Nephron progenitor cell (in vitro differentiated cells): ENCODE measurements at places on chromosomes 4 and X.
A peak's percentile ranks its signal among the peaks of the same experiment; 100 is the strongest.

GRCh38 chr4:73682508-73682907, 57.9 kb upstream of the CXCL8 start:
- DNase-seq: no peak

DNA sequence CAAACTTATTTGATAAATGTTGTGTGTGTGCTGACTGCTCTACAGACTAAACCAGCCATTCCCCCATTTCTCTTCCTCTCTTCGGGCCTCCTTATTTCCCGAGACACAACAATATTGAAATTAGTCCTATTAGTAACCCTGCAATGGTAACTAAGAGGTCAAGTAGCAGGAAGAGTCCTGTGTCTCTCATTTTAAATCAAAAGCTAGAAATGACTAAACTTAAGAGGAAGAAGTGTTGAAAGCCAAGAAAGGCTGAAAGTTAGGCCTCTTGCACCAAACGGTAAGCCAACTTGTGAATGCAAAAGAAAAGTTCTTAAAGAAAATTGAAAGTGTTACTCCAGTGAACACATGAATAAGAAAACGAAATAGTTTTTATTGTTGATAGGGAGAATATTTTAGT, 357.8 kb upstream of the SLC7A11 start:
- DNase-seq: no peak

DNA sequence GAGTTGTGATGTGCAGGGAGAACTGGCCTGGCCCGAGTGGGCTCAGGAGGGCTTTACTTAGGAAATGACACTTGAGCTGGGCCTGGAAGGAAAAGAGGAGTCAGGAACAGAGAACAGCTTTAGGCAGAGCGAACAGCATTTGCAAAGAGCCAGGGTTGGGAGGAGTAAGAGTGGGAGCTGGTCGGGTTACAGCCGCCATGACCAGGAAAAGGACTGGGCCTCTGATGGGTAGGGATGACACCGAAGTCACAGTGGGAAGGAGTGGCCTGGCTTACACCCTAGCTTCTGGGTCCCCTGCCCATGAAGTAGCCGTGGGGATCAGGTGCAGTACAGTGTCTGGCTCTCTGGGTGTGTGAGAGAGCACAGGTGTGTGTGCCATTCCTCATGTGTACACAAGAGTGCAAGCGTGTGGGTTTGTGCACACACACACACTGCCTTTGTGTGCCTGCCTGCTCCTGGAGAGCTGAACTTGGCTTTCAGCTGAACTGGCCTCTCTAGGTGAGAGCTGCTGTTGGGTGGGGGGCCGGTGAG, 31.6 kb downstream of the TRMT44 start:
- DNase-seq: peak; percentile 13

DNA sequence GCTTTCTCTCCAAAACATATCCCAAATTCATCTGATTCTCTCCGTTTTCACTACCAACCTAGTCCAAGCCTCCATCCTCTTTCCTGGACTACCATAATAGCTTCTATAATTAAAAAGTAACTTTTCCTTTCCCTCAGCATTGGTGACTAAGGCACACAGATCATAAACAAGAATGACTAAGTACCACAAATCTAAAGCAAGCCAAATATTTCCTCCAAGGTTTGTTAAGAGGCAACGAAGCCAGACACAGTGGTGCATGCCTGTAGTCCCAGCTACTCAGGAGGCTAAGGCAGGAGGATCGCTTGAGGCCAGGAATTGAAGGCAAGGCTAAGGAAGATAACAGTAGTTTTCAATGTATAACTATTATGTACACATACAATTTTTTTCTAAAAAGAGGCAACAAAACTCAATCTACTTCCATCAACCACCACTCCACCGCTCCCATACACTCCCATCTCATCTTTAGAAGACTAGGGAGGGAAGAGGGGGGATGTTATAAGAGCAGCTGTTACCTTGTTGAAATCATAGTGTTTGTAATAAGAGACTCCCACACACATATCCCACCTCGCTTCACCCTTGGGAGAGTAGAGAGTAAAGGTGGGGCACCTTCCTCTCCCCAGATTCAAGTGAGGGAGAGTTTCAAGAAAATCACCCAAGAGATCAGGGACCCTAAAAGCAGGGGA, 4.2 kb upstream of the JCHAIN start:
- no peak for DNase-seq

DNA sequence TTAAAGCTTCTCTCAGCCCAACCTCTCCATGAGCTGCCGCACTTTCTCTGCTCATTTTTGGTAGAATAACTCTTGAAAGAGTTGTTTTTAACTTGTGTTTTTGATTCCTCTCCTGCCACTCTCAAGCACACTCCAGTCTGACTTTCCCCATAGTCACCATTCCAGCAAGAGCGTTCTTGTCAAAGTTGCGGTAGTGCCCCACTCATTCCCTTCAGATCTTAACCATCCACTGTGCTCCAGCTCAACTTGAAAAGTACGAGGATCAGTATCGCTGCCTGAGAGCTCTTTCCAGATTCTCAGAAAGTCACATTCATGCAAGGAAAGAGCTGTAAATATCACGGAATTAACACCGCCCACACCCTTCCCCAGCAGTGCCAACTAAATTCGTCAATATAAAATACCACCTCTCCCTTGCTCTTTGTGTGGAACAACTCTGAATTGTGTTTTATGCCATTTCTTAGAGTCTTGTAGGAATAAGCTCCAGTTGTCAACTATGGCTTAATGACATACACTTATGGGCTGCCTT, 59.7 kb upstream of the IL15 start:
- no peak for DNase-seq

- no peak for DNase-seq
These were observed 116.0 kb upstream of the RPS6KA3 start for GRCh38 chrX:20382518-20383297.
